ENCODE measurements at places on chromosomes 11 and 22.

DNA sequence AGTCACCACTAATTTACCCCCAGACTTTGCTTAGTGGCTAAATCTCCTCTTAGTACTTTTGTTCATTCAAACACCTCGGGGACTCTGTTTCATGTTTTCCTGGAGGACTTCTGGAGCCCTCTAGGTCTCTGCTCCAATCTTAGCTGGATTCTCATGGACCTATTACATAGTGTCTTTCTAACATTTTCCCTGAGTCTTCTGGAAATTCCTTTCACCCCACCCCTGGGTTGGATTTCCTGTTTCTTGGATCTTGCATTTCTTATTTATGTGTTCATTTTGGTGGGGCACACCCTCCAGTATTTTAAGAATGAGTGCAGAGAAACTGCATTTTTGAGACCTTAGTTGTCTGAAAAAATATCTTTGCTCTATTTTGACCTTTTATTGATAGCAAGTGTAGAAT is 220.1 kb downstream of the BLID start:
- no peak for DNase-seq

- DNase-seq = no peak
Measured at GRCh38 chr22:25869771-25870170, 127.8 kb downstream of the MYO18B start.

GRCh38 chr11:47108214-47108613 is 68.5 kb downstream of the ARFGAP2 start:
- no peak for DNase-seq

- no peak for DNase-seq
Measured at GRCh38 chr11:99920956-99921355, 766.1 kb upstream of the ARHGAP42 start.

DNA sequence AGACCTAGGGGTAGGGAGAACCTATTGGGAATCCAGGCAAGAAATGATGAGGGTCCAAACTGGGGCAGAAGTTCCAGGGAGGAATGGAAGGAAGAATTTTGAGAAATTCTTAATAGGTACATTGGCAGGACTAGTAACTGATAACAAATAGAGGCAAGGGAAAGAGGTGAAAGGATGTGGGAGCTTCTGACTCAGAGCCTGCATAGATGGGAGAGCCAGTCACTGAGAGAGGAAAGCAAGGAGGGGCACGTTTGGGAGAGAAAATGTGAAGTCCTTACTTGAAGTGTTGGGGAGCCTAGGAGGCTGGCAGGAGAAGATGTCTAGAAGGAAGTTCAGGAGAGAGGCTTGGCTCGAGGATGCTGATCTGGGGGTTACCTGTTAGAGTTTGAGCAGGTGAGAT is 104.6 kb upstream of the NCAM1 start:
- no peak for DNase-seq

DNA sequence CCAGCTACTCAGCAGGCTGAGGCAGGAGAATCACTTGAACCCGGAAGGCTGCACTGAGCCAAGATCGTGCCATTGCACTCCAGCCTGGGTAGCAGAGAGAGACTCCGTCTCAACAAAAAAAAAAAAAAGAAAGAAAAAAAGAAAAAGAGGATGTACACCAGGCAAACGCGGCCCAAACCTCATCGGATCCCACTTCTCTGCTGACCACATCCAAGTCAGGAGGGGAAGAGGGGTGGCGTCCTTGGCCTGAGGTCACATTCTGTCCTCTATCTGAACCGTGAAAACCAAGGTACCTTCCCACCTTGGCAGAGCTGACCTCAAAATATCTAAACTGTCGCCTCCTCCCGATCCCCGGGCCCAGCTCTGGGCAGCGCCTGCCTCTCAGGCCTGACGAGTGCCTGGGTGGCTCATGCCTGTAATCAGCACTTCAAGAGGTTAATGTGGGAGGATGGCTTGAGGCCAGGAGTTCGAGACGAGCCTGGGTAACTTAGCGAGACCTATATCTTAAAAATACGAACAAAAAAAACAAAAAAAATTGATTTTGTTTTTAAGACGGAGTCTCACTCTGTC is 25.1 kb downstream of the RGL4 start:
- DNase-seq = no peak

DNA sequence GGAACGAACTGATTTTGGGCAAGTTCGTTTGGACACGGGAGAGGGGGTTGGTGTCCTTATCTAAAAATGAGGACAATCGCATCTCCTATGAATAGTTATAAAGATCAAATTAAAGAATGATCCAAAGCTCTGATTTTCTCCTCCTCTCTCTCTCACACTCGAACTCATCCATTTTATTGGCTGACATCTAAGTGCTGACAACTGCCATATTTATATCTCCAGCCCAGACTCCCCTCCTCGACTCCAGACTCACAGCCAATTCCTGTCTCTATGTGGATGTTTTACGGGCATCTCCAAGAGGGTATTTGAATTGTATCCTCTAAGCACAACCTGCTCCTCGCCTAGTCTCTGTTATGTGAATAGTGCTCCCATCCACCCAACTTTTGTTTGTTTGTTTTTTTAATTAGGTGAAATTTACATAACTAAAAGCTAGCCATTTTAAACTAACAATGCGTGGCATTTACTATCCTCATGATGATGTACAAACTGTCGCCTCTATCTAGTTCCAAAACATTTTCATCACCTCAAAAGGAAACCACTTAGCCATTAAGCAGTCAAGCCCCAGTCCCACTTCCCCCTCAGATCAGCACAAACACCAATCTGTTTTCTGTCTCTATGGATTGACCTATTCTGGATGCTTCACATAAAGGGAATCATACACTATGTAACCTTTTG is 4.0 kb downstream of the SYN3 start:
- DNase-seq = no peak

DNA sequence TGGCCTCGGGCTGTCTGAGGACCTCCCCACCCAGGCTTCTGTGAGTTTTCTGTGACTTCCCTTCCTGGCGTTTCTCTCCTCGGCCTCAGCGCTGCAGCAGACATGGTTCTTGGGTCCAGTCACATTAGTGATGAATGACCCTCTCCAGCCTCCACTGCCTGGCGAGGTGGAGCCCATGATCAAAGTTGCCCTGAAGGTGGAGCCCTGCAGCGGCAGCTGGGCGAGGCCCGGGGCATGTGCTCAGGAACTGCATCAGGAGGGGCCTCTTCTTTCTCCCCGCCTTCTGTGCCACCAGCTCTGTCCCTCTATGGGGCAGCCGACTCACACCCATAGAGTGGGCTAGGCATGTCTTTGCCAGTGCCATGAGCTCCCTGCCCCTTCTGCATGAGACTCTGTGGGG is 1079.7 kb downstream of the TBC1D22A start:
- no peak for DNase-seq

- DNase-seq = no peak
Measured at GRCh38 chr11:116808262-116809175, 14.6 kb downstream of the APOA4 start.

GRCh38 chr11:63274776-63275175 is 31.4 kb upstream of the SLC22A25 start:
- DNase-seq = no peak

DNA sequence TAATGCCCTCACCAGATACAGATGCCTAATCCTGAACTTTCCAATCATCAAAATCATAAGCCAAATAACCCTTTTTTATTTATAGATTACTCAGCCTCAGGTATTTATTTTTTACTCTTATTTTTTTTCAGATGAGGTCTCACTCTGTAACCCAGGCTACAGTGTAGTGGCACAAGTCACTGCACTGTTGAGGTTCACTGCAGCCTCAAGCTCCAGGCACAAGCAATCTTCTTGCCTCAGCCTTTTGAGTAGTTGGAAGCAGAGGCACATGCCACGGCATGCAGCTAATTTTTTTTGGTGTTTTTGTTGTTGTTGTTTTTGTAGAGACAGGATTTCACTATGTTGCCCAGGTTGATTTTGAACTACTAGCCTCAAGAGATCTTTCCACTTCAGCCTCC is 49.5 kb downstream of the TTC28 start:
- no peak for DNase-seq

DNA sequence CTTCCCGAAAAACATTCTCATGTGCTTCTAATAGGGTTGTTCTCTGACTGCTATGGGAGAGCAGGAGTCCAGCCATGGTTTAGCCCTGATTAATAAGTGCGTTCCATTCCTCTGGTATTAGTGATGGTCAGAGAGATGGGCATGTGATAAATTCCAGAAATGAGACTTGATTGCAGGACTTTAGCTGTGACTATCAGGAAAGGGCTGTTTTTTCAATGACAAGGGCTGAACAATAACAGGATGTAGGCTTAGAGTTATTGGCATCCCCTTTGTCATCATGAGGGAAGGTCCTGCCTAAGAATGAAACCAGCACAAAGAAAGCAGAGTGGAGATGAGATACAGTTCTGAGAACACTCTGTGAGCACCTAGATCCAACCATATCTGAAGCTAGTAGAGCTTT is 494.6 kb downstream of the MIAT start:
- no peak for DNase-seq

DNA sequence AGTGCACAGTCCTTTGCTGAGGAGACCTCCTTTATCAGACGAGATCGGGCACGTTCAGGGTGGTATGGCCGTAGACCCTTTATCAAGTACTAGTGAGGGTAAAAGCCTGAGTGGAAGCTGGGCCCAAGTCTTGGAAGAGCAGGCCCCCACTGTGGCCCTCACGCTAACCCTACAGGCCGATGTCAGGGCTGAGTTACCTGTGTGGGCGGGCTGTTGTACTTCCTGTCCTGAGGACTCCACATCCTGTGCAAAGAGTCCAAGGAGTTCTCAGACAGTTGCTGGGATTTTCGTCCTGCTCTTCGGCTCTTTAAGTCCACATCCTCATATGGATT is 34.9 kb downstream of the RPL27A start:
- DNase-seq = peak; percentile 59

DNA sequence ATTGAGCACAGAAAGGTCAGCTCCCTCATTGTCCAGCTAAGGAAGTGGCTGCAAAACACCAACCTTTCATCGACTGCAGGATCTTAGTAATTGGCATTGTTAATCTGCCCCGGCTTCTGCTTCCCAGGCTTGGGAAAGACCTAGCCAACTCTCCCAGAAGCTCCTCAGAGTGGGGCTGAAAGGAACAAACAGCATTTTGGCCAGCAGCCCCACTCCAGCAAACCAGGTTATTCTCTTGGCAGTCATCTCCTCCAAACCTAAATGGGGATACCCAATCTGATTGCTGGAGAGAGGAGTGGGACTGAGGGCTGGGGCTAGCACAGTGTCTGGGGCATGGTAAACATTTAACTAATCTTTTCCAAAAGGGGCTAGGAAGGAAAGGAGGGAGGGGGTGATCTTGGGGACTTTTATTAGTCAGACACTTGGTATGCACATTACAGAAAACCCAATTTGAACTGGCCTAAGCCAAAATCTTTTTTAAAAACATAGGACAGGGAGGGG is 294.4 kb downstream of the MN1 start:
- DNase-seq = no peak

- DNase-seq = peak; percentile 68
Measured at GRCh38 chr11:130145975-130146776, 13.4 kb upstream of the ST14 start.

DNA sequence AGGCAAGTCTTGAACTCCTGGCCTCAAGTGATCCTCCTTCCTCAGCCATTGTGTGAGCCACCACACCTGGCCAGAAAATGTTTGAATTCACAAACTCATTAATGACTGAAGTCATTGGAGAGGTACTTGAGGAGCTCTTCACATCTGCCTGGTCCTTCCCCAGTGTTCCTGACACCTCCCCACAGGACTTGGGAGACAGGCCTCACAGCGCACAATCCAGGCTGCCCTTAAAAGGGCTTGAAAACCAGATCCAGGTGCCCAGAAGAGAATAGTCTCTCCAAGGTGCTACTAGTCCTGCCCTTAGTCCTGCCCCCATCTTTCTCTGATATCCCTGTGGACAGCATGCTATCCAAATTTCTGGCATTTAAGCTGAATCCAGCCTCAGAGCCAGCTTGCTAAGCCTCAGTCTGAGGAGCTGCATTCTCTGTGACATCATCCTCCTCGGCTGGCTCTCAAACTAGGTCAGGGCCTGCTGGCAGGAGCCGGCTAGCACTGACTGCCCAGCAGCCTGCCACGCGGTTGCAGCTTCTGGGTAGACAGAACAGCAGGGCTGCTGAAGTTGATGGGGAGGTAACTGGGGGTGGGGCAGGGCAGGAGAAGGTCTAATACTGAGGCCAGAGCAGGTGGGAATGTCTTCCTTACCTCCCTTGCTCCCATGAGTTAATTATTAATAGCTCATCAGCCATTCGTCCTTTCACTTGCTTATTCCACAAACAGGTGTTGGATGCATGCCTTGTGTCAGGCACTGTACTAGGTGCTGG is 35.3 kb upstream of the NECTIN1 start:
- DNase-seq = peak; percentile 20

DNA sequence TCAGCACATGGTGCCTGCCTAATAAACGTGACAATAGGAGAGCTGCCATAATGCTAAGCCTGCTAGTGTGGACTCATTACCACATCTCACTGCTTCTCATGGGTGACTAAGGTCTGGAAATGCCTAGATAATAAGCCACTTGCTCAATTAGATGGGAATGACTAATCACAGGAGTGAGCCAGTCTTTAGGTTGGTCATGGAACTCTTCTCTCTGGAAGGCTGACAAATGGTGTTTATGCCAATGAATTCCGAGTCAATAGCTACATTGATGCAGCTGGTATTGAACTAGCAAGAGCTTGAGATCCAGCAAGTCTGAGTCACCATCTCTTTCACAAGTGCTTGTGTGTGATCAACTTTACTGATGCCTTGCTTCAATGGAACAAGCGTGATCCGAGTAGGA is 334.9 kb downstream of the OPCML start:
- DNase-seq = no peak

- no peak for DNase-seq
Measured at GRCh38 chr11:73963861-73964260, 13.0 kb downstream of the DNAJB13 start.

DNA sequence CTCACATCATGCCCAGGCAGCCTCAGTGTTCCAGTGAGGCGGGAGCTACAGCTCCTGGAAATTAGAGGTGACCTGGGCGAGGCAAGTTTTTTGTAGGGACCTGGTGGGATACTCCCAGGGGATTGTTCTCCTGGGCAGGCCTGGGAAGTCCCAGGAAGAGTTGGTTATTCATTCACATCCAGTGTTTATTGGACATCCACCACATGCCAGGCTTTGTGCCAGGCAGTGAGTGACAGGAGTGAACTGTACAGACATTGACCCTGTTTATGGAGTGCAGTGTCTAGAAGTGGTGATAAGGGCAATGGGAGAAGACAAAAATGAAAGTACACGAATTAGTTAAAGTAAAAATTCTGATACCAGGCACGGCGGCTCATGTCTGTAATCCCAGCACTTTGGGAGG is 29.4 kb downstream of the YWHAH start:
- no peak for DNase-seq

- no peak for DNase-seq
Measured at GRCh38 chr22:20231514-20232236, 36.4 kb downstream of the RTN4R start.

DNA sequence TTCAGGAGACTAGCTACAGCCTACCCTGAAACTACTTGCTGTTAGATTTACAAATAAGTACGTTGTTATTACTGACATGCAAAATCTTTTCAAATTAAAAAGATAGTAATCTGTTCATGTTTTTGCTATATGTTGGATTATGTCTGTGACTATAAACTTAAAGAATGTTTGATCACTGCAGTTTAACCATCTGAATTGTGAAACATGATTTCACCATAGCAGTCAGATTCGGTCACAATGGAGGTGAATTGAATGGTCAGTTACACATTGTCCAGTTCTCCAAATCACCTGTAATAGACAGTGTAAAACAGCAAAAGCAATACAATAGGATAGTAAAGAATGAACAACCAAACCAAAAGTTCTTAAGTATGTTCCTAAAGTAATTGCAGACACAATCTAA is 43.3 kb downstream of the CCDC83 start:
- no peak for DNase-seq

GRCh38 chr22:39940757-39941305 is 19.4 kb upstream of the TMA7B start:
- no peak for DNase-seq

All from urothelium cell line (cell line).